IPS DF 6.9 (cell line): ENCODE measurements at places on chromosomes 12 and 14.

- DNase-seq, result no peak
These were observed 62.1 kb downstream of the ZFC3H1 start for GRCh38 chr12:71601546-71601945.

DNA sequence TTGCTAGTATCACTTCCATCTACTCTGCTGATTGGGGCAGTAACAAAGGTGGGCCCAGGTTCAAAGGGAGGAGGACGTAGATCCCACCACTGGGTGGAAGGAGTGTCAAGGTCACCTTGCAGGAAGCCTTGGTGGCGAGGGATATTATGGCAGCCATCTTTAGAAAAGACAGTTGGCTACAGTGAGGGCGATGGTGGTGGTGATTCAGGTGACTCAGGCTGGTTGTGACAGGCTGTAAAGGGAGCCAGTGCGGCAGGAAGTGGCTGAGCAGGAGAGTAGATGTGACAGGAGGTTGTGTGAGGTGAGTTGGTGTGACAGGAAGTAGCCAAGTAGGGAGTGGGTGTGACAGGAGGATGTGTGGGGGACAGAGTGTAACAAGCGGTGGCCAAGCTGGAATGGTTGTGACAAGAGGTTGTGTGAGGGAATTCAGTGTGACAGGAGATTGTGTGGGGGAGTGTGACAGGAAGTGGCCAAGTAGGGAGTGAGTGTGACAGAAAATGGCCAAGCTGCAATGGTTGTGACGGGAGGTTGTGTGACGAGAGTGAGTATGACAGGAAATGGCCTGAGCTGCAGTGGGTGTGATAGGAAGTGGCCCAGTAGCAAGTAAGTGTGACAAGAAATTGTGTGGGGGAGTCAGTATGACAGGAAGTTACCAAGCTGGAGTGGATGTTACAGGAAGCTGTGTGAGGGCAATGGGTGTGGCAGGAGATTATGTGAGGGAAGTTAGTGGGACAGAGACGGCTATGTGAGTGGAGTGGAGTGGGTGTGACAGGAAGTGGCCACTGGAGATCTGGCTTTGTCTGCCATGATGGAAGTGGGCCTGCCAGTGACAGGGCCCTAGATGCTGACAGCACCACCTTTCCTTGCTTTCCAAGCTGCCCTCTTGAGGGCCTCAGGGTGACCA, 136.5 kb upstream of the MYL2 start:
- DNase-seq, result no peak

DNA sequence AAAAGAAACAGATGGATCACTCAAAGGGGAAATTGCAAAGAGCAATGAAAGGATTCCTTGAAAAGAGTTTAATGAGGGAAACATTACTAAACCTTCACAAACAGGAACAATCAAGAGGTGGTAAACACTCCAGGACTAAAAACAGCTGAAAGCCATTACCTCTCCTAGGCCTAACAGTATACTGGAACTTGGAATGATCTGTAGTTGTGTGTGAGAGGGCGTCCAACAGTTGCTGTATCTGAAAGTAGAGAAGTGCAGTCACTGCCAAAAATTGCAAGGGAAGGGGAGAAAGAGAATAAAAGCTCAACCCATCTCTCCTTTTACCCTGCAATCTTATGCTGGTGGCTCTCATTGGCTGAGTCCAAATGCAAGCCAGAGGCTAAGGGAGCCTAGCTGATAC, 17.0 kb upstream of the MIS18BP1 start:
- DNase-seq, result no peak

DNA sequence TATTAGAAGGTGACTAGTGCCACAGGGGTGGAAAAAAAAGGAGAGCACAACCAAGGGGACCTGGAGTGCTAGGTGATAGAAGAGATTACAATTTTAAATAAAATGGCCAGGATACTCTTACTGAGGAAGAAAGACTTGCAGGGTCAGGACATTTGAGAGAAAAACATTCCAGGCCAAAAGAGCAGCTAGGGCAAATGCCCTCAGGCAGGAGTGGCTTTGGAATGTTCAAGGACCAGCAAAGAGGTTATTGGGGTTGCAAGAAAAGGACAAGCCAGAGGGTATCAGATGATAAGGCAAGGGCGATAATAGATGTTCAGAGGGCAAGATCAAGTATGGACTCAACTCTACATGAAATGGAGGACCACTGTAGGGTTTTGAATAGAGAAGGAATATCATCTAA, 146.4 kb downstream of the KIF21A start:
- no peak for DNase-seq

- no peak for DNase-seq
These were observed 8.9 kb downstream of the C2CD5 start for GRCh38 chr12:22535478-22535877.

DNA sequence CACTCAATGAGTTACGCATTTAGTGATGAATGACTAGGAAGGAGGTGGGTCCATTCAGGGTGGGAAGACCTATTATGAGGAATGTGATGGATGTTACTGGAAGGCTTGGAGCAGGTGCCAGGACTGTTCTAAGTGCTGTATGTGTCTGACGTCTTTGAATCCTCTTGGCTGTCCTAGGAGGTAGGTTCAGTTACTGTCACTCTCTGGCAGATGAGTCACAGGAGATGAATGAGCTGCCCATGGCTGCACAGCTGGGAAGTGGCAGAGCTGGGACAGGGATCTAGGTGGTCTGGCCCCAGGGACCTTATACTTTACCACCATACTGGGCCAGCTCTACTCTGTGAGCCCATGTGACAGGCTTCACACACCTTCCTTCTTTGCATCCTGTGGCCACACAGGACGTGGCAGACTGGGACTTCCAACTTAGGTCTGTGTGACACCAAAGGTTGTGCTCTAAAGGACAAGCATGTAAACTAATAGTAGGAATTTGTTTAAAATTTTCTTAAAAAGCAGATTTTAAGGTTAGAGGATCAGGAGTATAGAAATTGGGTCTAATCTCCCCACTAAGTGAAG, 24.0 kb downstream of the TCTN1 start:
- no peak for DNase-seq

DNA sequence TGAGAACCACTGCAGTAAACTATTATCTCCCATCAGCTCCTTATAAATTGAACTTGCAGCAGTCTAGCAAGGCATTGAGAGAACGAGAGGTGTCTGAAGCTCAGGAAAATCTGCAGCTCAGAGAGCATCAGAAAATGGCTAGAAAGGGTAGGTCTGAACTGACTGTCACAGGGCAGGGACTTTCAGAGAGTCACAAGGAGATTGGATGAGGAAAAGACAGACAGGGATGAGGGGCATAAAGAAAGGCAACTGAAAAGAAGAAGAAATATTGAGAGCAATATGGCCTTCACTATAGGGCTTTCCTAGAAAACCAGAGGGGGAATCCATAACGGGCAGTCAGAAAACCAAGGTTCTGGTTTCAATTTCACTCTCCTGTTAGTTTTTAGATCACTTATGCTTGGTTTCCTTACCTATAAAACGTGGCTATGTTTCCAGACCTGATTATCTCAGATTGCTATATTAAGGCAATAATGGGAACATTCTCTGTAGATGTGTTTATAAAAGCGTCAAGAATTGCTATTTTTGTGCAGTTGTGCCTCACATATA, 40.9 kb downstream of the PDE6H start:
- DNase-seq, result no peak

DNA sequence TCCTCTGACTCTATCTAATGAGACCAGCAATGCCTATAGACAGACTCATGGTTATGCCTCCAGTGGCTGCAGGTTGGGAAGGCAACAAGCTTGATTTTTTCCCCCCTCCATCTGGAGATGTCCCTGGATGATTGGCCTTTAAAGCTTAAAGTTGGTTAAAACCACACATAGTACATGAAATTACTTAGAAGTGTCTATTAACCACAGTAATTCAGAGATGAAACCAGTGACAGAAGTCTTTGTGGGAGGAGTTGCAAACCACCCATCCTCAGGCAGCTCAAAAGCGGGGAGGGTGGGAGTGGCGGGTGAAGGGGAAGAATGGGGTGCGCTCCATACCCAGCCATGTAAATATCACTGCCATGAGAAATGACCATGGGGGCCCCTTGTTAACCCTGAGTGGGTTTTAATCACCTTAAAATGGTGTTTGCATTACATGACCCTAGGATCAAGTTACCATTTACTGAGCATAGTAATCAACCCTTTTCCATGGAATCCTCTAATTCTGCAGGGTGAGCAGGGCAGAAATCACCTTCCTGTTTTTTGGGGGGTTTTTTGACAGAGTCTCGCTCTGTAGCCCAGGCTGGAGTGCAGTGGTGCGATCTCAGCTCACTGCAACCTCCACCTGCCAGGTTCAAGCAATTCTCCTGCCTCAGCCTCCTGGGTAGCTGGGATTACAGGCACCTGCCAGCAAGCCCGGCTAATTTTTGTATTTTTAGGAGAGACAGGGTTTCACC, 133.5 kb downstream of the FOXN3 start:
- DNase-seq, result no peak
